SW 1271 (cell line): ENCODE measurements at places on chromosomes 11 and 22.

DNA sequence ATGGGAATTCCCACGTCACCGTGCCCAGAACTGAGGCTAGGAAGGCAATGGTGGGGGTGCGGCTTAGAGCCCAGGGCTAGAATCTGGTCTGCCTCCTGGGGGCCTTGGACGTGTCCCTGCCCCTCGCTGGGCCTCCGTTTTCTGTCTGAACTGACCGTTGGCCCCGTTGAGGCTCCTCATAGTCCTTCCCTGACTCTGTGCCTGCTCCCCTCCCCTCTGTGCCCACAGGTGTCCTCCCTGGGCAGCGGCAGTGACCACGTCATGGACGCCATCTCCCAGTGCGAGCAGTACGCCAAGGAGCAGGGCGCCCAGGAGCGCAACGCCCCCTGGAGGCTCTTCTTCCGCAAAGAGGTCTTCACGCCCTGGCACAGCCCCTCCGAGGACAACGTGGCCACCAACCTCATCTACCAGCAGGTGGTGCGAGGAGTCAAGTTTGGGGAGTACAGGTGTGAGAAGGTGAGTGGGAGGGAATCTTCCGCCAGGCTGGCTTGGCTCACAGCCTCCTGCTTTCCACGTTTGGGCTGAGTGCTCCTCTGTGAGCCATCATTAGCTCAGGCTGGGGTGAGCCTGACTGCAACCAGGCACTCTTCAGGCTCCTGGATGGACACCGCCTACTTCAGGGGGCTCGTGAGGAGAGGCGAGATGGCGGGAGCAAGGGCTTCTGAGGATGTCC is 63.9 kb downstream of the MYO7A start:
- peak; percentile 87 for DNase-seq

GRCh38 chr11:114326151-114326550 is 30.0 kb downstream of the NNMT start:
- no peak for DNase-seq

DNA sequence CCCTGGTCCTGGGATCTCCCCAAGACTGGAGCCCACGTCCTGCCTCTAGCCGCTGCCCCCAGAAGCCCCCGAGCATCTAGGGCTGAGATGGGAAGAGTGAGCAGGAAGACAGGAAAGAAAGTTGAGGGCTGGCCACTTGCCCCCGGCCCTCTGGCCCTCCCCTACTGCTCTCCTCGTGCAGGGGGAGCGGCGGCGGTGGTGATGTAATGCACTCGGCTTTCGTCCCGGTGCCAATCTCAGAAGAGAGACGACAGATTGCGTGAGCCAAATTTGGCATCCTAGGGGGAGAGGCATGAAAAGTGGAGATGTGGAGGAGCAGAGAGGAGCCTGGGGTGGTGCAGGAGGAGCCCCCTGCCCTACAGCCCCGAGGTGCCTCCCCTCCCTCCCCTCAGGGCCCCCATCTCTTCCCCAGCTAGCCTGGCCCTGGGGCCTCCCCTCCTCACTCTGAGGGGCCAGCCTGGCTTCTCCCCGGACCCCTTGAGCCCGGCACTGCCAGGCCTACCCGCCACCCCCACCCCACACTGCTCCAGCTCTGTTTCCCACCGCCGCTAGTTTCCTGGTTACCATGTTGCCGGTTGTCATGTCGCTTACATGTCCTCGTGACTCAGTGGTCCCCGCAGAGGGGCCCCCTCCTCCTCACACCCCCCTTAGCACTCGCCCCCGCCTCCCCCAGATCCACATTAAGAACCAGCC is 2.5 kb downstream of the KCNJ4 start:
- DNase-seq: no peak

DNA sequence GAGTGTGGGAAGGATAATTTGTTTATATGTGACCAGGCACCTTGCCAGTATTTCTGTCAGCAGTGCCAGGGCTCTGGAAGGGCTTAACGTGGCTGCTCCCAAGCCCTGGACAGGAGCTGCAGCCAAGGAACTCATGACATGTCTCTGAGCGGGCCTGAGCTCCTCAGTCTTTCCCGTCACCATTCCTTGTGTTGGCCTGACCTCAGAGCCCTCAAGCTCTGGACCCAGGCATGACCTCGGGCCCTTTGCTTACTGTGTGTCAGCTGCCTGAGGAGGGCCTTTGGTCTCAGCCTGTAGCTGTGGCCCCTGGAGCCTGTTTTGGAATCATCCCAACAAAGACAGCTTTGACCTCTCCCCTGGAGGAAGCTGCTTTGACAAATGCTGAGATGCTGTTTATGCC is 264.1 kb upstream of the PLET1 start:
- DNase-seq: no peak

GRCh38 chr11:68810164-68810563 is 31.6 kb downstream of the CPT1A start:
- DNase-seq: no peak

GRCh38 chr11:133621611-133622010 is 89.3 kb upstream of the OPCML start:
- no peak for DNase-seq

DNA sequence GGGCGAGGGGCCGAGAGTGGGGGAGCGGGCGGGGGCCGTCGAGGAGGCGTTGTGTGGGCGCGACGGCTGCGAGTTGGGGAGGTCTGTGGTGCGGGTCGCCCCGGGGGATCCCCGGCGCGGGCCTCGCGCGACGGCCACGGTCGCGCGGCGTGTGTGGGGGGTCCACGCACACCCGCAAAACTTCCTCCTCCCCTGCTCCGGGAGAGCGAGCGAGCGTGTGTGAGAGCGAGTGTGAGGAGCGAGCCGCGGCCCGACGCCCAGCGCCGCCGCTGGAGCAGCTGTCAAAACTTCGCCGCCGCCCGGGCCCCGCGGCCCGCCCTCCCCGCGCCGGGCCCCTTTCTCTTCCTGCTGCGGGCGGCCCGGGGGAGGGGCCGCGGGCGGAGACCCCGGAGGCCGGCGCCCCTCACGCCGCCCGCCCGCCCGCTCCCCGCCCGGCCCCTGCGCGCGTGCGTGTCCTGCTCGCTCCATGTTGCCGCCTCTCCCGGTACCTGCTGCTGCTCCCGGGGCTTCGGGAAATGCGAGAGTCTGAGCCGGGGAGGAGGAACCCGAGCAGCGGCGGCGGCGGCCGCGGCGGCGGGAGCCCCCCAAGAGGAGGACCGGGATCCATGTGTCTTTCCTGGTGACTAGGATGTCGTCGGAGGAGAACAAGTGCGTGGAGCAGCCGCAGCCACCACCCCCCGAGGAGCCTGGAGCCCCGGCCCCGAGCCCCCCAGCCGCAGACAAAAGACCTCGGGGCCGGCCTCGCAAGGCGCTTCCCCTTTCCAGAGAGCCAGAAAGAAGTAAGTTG is 9.0 kb upstream of the CCT8L2 start:
- DNase-seq: no peak

DNA sequence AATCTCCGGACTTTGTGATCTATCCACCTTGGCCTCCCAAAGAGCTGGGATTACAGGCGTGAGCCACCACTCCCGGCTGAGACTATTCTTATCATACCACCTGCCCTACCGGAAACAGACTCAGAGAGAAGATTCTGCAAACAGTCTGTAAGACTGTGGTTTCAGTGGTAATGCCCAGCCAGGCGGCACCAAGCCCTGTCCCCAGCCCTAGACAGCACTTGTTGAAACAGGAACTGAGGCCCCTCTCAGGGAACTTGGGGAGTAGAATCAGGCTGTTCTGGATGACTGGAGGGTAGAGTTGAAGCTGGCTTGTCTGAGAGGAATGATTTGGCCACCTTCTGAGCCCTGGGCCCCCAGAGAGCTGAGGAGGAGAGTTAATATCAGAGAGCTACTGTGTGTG is 1.3 kb upstream of the INSC start:
- DNase-seq: no peak

- DNase-seq: peak; percentile 36
These were observed 60.4 kb downstream of the BMAL1 start for GRCh38 chr11:13338019-13338426.

GRCh38 chr11:126304457-126305075 is 706 bp downstream of the DCPS start:
- no peak for DNase-seq

DNA sequence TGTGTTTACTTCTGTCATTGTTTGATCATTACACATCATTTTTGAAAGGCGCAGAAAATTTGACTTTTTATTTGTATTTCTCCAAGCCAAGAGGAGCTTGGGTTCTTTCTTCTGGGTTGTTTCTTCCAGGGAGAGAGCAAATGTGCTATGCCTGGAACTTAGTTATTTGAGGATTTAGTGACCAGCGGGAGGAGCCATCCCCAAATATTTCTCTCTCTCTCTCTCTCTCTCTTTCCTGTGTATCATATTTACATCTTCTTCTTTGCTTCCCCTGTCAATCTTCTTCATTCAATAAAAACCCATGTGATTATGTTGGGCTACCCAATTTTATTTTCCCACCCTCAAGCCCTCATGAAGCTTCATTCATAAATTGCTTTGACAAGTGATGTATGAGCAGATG is 534.5 kb downstream of the LRRC4C start:
- DNase-seq: no peak

DNA sequence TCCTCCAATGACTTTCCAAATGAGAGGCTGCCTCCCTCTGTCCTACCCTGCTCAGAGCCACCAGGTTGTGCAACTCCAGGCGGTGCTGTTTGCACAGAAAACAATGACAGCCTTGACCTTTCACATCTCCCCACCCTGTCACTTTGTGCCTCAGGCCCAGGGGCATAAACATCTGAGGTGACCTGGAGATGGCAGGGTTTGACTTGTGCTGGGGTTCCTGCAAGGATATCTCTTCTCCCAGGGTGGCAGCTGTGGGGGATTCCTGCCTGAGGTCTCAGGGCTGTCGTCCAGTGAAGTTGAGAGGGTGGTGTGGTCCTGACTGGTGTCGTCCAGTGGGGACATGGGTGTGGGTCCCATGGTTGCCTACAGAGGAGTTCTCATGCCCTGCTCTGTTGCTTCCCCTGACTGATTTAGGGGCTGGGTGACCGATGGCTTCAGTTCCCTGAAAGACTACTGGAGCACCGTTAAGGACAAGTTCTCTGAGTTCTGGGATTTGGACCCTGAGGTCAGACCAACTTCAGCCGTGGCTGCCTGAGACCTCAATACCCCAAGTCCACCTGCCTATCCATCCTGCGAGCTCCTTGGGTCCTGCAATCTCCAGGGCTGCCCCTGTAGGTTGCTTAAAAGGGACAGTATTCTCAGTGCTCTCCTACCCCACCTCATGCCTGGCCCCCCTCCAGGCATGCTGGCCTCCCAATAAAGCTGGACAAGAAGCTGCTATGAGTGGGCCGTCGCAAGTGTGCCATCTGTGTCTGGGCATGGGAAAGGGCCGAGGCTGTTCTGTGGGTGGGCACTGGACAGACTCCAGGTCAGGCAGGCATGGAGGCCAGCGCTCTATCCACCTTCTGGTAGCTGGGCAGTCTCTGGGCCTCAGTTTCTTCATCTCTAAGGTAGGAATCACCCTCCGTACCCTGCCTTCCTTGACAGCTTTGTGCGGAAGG is 2.9 kb downstream of the APOC3 start:
- DNase-seq: no peak

GRCh38 chr22:42277988-42278776 is 7.7 kb upstream of the TCF20 start:
- DNase-seq: no peak

DNA sequence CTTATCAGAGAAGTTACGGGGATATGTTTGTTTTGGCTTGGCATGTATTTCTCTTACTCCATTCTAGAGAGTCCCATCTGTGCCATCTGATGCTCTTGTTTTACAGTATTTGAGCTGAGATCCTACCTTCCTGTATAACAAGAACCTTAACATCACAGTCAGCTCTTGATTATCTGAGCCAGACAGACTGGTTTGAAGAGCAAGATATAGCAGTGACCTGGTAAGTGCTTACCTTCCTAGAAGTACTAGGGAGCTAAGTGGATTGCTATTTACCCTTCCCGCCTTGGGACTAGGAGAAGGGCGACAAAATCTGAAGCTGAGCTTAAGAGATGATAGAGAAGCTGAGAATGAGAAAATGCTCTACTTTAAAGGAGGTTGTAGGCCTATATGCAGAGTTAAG is 235.3 kb downstream of the CSNK2A3 start:
- no peak for DNase-seq

DNA sequence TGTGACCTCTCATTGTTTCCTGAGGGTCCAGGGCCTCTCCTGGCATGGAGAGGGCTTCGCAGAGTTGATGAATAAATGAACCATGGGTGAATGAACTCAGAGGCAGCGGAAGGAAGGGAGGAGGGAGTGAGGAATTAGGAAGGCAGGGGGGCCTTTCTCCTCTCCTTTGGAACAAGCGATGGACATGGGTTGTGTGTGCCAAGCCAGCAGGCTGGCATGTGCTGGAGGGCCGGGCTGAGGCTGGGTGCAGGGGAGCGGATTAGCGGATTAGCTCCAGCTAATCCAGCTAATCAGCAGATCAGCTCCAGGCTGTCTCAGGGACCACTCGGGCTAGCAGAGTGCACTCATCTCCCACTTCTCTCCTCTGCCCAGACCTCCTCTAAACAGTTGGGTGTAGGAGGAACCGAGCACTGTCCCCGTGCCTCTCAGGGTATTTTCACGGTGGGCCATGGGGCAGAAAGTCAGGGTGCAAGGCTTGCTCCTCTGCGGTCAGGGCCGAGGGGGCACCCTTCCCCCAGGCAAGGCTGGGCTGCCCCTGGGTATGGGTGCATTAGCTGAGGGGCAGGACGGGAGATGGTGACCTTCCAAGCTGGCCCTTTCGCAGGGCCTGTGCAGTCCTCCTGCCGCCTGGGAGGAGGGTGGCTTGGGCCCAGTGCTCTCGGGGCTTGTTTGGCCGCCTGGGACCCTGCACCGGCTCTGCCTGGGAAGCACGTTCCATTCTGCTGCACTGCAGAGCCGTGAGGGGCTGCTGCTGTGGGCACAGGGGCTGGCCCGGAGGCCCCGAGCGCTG is 120.3 kb upstream of the B3GAT1 start:
- DNase-seq: no peak

DNA sequence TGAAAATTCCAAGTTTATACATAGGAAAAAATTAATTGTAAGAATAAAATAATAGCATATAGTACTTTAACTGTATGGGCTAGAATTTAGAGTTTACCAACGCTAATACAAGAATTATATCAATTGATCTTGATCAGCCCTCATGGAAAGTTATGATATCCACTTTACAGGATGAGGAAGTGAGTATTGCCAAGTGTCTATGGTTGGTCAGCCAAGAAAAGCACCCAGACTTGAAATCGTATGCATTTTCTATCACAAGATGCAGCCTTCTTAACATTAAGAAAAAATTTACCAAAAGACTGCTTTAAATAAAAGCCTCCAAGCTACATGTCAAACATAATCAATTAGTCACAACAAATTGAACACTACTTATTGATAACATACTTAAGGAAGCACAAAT is 53.0 kb downstream of the DDI1 start:
- no peak for DNase-seq

DNA sequence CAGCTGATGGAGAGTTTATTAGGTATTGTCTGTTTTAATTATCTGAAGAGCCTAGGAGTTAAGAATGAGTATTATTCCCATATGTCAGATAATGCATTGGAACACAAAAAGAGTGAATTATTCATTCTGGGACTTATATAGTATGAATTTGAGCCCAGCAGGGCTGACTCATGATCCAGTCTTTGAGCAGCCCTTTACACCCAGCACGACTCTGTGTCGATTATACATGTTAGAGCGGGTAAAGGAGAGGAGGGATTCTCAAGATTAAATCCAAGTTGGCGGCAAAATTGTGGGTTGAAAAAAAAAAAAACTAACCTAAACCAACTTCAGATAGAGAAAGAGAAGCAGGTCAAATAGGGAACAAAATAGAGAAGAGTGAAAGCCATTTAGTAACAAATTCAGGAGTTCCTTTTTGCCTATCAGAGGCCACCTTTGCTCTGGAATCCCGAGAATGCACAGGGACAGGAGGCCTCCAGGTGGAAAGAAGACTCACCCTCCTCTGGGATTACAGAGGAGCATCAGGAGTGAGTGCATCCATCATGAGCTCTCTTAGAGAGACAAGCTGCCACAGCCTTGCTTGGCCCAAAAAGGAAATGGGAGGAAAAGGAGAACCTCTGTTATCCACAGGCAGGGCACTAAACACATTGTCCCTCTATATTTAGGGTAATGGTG is 3.1 kb downstream of the MRGPRX1 start:
- no peak for DNase-seq
